ENCODE measurements at places on chromosomes 7 and 10. TPM values are rescaled to one million over a fixed set of nuclear protein-coding genes. Genes with fewer than 3 reads are reported as not detected.

- DNase-seq: no peak
- no peak overlapping the region for H3K4me3 ChIP-seq
- no peaks in the 10 kb centered on the region for H3K27me3 ChIP-seq
Measured at GRCh38 chr7:81256991-81257390, 338.1 kb upstream of the SEMA3C start.

DNA sequence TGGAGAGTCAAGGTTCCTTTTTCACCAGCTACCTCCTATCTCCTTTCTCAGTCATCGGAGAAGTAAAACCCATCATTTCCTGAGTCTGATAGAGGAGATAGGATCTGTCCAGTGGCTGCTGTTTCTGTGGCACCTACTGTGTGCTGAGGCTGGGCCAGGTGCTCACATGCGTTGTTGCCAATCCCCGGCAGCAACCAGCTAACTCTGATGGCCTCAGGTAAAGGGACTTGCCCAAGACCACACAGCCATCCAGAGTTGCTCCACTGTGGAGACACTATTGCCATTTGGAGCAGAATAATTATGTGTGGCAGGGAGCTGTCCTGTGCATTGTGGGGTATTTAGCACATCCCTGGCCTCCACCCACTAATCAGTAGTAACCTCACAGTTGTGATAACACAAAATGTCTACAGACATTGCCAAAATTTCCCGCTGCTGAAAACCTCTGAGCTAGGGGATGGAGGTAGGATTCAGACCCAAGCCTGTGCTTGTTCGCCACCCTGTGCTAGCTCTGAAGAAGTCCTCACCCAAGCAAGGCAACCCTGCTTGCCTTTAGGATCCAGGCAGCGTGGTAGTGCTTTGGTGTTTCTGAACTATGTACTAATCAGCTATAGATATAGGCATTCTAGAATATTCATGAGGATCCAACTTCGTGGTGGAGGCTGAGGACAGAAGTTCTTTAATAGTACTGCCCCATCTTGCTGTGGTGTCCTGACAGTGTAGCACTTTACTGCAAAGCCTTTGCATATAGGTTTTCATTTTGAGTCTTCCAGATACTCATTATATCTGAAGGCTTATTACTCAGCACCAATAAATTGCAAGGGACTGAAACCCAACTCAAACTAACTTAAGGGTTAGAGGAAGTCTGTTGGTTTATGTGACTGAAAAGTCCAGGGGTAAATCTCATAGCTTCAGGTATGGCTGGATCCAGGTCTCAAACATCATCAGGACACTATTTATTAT, 164.6 kb downstream of the GRK5 start:
- H3K4me1 ChIP-seq: no peaks in the 10 kb centered on the region
- H3K27ac ChIP-seq: no peak overlapping the region
- H3K27me3 ChIP-seq: no peaks in the 10 kb centered on the region
- no peaks in the 10 kb centered on the region for H3K36me3 ChIP-seq
- no peak for DNase-seq
- H3K4me3 ChIP-seq: no peak overlapping the region

BTAF1 gene
- polyA plus RNA-seq: 8.0 TPM

DNA sequence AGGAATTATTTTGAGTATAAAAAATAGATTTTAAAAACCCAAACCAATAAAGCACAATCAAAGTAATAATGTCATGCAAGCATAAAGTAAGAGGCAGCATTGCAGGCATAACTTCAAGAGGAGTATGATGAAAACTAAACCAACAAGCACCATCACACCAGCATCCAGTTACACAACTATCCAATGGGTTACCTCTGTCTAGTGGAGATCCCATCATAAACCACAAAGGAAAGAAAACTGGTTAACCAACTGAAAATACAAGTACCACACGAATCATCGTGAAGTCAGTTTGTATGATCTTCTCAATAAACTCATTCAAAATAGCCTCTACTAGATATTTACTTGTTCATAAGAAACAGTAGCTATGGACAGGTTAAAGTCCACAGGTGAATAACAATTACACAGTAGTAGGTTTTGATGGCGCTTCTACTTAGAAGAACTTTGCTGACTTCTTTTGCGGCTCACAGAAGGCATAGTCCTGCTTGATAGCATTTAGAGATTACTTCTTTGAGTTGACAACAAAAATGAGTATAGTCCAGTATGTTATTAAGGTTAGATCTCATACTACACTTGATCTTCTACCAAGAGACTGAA, 116.6 kb downstream of the MICU1 start:
- no peaks in the 10 kb centered on the region for H3K4me1 ChIP-seq
- H3K4me3 ChIP-seq: no peak overlapping the region
- H3K36me3 ChIP-seq: peaks cover 5% of the 10 kb centered on the region
- H3K27ac ChIP-seq: no peak overlapping the region
- no peaks in the 10 kb centered on the region for H3K27me3 ChIP-seq

SUN3 gene
- not detected for polyA plus RNA-seq

DNA sequence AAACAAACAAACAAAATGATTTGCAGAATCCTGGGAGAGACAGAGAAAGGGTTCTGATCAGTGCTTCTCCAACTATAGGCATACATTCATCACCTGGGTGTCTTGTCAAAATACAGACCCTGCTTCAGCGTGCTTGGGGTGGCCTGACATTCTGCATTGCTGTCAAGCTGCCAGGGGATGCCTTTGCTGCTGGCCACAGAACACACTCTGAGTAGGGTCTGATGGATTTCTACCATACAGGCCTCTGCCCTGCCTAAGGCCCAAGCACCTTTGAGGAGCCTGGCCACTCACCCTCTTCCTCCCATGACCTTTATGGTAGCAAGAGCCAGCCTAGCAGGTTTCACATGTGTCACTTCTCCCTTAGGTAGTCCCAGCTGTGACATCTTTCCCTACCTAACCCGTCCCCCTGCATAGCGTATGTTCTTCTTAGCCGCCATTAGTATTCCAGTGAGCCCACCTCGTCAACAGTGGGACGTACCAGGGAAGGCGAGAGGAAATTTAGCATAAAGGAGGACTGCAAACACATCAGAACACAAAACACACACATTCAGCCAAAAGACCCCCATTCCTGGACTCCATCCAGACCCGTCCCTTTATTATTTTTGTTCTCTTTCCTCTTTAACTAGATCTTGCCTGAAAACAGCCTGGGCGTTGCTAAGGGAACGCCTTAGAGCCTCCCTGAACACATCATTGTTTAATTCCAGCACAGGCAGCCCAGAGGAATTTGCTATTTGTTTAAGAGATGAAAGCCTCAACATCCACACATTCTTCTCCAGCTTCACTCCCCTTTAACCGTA, 43.9 kb upstream of the PODXL start:
- peaks cover 10% of the 10 kb centered on the region for H3K27me3 ChIP-seq
- H3K4me1 ChIP-seq: no peaks in the 10 kb centered on the region
- DNase-seq: no peak
- H3K27ac ChIP-seq: no peak overlapping the region
- H3K36me3 ChIP-seq: no peaks in the 10 kb centered on the region

- no peaks in the 10 kb centered on the region for H3K4me1 ChIP-seq
- no peak overlapping the region for H3K27ac ChIP-seq
- no peak for DNase-seq
- H3K36me3 ChIP-seq: no peaks in the 10 kb centered on the region
- no peak overlapping the region for H3K4me3 ChIP-seq
Measured at GRCh38 chr10:90195288-90195840, 494.0 kb downstream of the KIF20B start.

- no peaks in the 10 kb centered on the region for H3K4me1 ChIP-seq
- H3K36me3 ChIP-seq: no peaks in the 10 kb centered on the region
- DNase-seq: no peak
- no peak overlapping the region for H3K27ac ChIP-seq
- no peak overlapping the region for H3K4me3 ChIP-seq
- H3K27me3 ChIP-seq: no peaks in the 10 kb centered on the region
Measured at GRCh38 chr7:98613601-98614425, 3.3 kb upstream of the NPTX2 start.

WNT16 gene
- polyA plus RNA-seq: not detected

- DNase-seq: no peak
- H3K27me3 ChIP-seq: no peaks in the 10 kb centered on the region
- H3K36me3 ChIP-seq: no peaks in the 10 kb centered on the region
- H3K4me3 ChIP-seq: no peak overlapping the region
- no peak overlapping the region for H3K27ac ChIP-seq
Measured at GRCh38 chr10:73552819-73553715, 38.1 kb downstream of the USP54 start.

LRIT2 gene
- not detected for polyA plus RNA-seq

- H3K27ac ChIP-seq: no peak overlapping the region
- no peaks in the 10 kb centered on the region for H3K36me3 ChIP-seq
- H3K27me3 ChIP-seq: no peaks in the 10 kb centered on the region
- H3K4me1 ChIP-seq: no peaks in the 10 kb centered on the region
Measured at GRCh38 chr7:47428052-47428767, 153.7 kb downstream of the TNS3 start.

IGF2BP3 gene
- 0.15 TPM for polyA plus RNA-seq

CHN2 gene
- 30.4 TPM for polyA plus RNA-seq

GRCh38 chr7:41029072-41029499, 673.8 kb downstream of the INHBA start:
- H3K27me3 ChIP-seq: no peaks in the 10 kb centered on the region
- H3K36me3 ChIP-seq: no peaks in the 10 kb centered on the region
- H3K4me1 ChIP-seq: no peaks in the 10 kb centered on the region

DNA sequence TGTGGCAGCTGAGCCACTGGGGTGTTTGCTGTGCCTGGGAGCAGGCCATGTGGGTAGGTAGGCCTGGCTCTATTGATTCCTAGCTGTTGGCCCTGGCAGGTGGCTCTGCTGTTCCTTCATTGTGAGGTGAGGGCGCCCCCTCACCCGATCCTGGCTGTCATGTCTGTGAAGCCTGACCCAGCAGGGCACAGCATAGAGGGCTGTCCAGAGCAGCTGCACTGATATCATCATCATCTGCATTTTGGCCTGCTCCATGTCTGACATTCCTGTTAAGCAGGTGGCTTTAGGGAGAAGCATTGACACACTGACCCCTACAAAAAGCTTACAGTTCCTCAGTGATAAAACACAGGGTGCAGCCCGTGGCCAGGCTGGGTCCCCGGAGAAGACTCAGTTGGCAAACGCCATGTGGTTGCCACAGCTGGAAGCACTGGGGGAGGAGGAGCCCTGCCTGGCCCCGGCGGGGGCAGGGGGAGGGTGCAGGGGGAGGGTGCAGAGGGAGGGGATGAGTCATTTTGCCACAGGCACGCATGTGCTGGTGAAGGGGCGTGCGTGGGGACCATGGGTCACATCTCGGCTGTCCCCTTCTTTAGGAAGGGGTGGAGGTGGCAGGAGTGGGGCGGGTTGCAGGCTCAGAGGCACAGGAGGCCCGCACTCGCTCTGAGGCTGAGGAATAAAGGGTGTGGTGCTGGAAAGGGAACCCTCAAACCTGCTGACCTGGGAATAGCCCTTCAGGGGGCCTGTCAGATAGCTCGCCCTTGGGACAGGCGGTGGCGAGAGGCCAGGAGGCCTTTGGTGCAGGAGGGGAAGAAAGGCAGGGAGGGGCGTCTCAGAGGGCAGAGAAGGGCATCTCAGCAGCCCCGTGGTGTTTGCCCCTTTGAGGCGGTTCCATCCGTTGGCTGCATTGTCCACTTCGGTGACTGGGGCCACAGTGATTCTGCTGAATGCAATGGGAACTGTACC, 31.6 kb downstream of the IKZF1 start:
- peak overlapping the region; percentile 32 for H3K4me3 ChIP-seq

DNA sequence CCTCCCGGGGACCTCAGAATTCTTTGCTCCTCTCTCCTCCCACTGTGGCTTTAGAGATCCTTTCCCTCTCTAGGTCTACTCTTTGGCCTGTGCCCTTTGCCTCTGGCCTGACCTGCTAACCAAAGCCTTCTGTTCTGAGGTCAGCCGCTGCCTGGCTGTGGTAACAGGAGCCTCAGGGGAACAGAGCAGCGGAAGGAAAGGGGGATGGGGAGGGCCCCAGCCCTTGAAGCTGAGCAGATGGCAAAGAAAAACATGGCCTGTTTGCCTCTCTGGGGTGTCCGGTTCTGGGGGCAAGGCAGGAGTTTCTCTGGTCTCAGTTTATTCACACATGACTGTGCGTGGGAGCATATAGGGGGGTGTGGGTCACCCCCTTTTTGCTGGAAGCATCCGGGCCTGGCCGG, 28.2 kb downstream of the COL26A1 start:
- DNase-seq: peak; percentile 38
- no peaks in the 10 kb centered on the region for H3K27me3 ChIP-seq
- H3K36me3 ChIP-seq: no peaks in the 10 kb centered on the region
- H3K27ac ChIP-seq: no peak overlapping the region
- H3K4me1 ChIP-seq: peaks cover 24% of the 10 kb centered on the region

VIPR2 gene
- 0.61 TPM for polyA plus RNA-seq

TMEM176A gene
- not detected for polyA plus RNA-seq

DNA sequence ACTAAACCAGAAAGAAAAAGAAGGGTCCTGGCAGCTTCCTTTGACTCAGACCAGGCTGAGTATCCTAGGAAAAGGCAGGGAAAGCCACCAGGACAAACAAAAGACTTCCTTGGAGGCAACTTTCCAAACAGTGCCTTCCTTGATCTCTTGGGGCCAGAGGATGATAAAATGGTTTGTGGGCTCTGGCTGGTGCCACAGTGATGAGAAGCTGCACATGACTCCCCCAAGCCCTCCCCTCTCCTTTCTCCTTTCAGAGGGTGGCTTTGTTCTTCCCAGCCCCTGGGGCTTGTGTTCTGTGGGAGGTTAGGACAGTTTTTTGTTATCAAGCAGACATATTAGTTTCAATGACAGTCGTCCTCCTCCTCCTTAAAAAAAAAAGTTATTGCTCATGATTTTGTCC, 183.2 kb downstream of the SEM1 start:
- no peaks in the 10 kb centered on the region for H3K36me3 ChIP-seq
- no peak overlapping the region for H3K27ac ChIP-seq
- no peak overlapping the region for H3K4me3 ChIP-seq
- DNase-seq: no peak
- no peaks in the 10 kb centered on the region for H3K27me3 ChIP-seq

GRCh38 chr7:16420329-16420648, 1.0 kb downstream of the CRPPA start:
- H3K27ac ChIP-seq: peak overlapping the region; percentile 84
- no peaks in the 10 kb centered on the region for H3K36me3 ChIP-seq
- no peak for DNase-seq

Data from CD8-positive, alpha-beta memory T cell (primary cell).